ENCODE measurements at places on chromosomes 6 and 20.

DNA sequence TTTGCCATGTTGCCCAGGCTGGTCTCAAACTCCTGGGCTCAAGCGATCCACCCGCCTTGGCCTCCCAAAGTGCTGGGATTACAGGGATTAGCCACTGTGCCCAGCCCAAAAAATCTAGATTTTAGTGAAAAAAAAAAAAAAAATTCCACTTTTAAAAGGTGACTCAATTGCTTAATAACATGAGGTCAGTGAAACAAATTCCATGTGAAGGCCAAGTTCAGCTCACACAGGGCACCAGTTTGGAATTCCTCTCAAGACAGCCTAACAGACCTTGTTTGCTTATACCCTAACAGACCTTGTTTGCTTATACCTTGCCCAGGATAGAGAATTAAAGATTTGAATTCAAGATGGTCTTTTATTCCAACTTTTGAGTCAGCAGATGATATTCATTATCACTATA, 5.1 kb downstream of the RRBP1 start:
- DNase-seq, result no peak
- 0 out of 2 replicates have a peak, but pooled peaks cover 5% of the 10 kb centered on the region for H3K36me3 ChIP-seq
- no peaks in the 10 kb centered on the region for H3K27me3 ChIP-seq
- H3K4me1 ChIP-seq, result peaks cover 15% of the 10 kb centered on the region

GRCh38 chr6:92617721-92618120, 801.6 kb downstream of the EPHA7 start:
- no peaks in the 10 kb centered on the region for H3K36me3 ChIP-seq
- H3K4me1 ChIP-seq, result no peaks in the 10 kb centered on the region
- no peak for DNase-seq
- no peaks in the 10 kb centered on the region for H3K27me3 ChIP-seq
- H3K4me3 ChIP-seq, result no peak overlapping the region

DNA sequence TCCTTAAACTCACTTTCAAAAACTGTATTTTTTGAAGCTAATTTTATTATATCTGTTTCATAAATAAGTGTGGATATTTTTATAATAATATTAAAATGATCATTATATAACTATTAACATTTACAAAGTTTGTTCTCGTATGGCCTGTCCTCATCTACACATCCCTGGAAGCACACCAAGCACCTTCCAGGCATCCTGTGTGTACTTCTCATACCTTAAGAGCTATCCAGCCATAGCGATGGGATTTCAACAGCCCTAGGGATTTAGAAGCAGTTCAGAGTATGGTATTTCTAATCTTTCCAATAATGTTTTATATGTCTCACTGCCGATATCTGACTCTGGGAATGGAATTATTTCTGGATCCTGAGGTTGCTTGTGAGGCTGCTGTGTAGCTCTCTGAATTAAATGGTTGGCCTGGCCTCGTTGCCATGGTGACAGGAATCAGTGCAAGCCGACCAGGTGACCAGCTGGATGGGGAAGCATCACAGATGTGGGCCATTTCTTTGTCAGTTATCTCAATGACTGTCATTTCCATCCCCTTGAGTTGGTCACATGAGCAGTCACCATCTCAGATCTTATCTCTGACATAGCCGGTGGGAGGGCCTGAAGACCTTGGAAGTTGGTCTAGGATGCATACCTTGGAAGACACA, 265.2 kb upstream of the RIN2 start:
- H3K4me3 ChIP-seq, result no peak overlapping the region
- no peaks in the 10 kb centered on the region for H3K36me3 ChIP-seq
- DNase-seq, result peak; percentile 17
- H3K27me3 ChIP-seq, result no peaks in the 10 kb centered on the region

DNA sequence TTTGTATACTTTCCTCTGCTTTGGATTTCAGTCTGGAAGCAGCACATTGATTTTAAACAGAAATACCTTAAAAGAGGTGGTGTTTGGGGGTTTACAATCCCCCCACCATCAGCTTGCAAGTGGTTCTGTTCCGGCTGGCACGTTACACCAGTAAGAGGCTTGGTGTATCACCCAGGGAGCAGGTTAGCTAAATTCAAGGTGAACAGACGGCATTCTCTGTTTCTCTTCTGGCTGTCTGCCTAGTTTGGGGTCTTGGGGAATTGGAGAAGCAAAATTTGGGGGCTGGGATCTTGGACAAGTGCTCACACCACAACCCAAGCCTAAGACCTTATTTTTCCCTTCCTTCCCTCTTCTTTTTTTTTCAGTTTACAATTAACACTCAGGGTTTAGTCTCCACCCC, 7.5 kb upstream of the APCDD1L start:
- H3K4me1 ChIP-seq, result peaks cover 17% of the 10 kb centered on the region
- no peaks in the 10 kb centered on the region for H3K27me3 ChIP-seq
- no peaks in the 10 kb centered on the region for H3K36me3 ChIP-seq
- DNase-seq, result no peak

DNA sequence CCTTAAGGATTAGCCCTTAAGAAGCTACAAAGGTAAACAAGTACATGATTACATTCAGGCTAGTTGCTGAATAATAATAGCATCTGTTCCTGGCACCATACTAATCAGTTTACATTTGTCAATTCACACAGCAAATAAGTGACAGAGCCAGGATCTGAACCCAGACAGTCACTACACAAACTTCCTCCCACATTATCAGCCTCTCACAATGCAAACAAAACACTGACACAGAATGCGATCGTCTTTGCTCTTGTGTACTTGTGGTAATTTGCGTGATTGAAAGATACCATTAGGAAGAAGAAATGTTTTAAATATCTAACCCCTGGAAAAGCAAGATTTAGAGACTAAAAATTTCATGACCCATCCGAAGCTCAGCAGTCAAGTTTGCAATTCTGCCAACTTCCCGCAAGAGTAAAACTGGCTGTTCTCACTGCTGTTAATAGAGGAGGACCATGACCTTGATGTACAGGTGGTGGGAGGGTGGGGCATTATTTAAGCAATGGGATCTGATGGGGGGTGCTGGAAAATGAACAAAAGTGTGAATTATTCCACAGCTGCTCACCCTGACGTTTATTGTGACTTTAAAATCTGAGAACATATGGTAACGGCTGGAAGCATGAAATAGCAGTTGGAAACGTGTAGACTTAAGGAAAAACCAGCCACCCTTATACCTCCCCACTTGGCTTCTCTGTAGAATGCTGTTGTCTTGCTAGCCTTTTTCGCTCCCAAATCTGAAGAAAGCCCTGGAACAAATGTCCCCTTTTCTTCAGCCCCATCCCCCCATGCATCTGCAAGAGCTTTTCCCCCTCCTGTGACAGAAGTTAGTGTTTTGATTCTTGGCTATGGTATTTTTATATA, 95.3 kb upstream of the ARMC2 start:
- H3K36me3 ChIP-seq, result no peaks in the 10 kb centered on the region
- no peak overlapping the region for H3K27ac ChIP-seq
- H3K4me3 ChIP-seq, result no peak overlapping the region
- H3K27me3 ChIP-seq, result no peaks in the 10 kb centered on the region
- no peak for DNase-seq

DNA sequence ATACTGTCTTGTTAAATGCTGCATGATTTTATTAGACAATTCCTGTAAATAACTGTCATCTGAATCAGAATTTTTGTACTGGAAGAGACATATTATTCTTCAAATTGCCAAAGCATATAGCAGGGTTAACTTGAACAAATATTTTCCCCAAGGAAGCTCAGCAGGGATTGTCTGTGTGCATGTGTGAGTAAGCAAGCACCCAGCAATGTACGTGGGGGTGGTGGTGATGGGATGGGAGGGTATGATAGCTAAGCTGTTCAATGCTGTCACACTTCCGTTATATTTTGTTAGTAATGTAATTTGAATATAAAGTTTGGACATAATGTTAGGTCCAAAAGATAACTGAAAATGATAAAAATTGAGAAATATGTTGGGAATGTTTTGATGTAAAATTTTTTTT, 118.1 kb downstream of the MYB start:
- no peak overlapping the region for H3K27ac ChIP-seq
- no peaks in the 10 kb centered on the region for H3K27me3 ChIP-seq
- no peak for DNase-seq

- no peaks in the 10 kb centered on the region for H3K36me3 ChIP-seq
- H3K27ac ChIP-seq, result no peak overlapping the region
- no peaks in the 10 kb centered on the region for H3K27me3 ChIP-seq
- no peak for DNase-seq
- no peak overlapping the region for H3K4me3 ChIP-seq
These were observed 602 bp upstream of the HLA-DPB1 start for GRCh38 chr6:33075208-33075567.

DNA sequence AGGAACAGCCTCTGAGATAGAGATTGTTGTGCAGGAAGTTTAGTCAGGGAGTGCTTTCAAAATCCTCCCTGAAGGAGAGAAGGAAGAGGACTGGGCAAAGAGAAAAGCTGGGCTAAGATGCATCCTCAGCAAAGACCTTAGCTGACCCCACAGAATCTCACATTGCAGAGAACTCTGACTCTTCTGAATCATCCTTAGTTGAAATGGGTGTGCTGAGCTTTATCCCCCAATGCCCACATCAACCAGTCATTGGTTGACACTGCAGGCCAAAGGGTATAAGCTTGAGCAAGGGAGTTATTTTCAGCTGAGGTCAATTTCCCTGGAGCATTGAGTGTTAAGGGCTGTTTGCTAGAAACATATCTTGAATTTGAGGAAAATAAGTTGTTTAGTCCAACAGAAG, 732.2 kb downstream of the CBLN4 start:
- no peaks in the 10 kb centered on the region for H3K27me3 ChIP-seq
- no peaks in the 10 kb centered on the region for H3K4me1 ChIP-seq

DNA sequence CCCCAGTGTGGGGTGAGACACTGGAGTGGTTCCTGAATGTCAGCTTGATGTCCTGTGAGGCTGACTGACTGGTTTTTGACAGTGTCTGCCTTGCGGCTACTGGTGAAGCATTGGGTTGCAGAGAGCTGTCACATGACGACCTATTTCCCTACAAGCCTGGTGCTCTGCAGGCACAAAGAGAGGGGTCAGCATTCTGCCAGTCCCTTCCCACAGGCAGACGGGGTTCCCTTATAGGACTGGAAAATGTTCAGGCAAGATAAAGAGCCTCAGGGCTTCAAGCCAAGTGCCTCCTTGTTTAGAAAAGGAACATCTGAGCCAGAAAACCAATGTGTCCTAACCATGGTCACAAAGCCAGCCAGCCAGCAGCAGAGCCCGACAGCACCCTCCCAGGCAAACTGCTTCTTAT, 11.0 kb downstream of the LY86 start:
- H3K27me3 ChIP-seq, result no peaks in the 10 kb centered on the region
- H3K36me3 ChIP-seq, result no peaks in the 10 kb centered on the region
- no peaks in the 10 kb centered on the region for H3K4me1 ChIP-seq
- H3K27ac ChIP-seq, result no peak overlapping the region
- H3K4me3 ChIP-seq, result no peak overlapping the region

GRCh38 chr6:157121897-157122296, 201.4 kb downstream of the TMEM242 start:
- no peak for DNase-seq
- no peaks in the 10 kb centered on the region for H3K36me3 ChIP-seq
- H3K27ac ChIP-seq, result no peak overlapping the region
- no peaks in the 10 kb centered on the region for H3K4me1 ChIP-seq
- H3K4me3 ChIP-seq, result no peak overlapping the region

GRCh38 chr20:2693286-2694007, 867 bp downstream of the EBF4 start:
- peaks cover 14% of the 10 kb centered on the region for H3K4me1 ChIP-seq
- H3K4me3 ChIP-seq, result peak overlapping the region; percentile 46
- H3K36me3 ChIP-seq, result no peaks in the 10 kb centered on the region
- no peak overlapping the region for H3K27ac ChIP-seq

- peaks cover 49% of the 10 kb centered on the region for H3K4me1 ChIP-seq
- H3K27me3 ChIP-seq, result no peaks in the 10 kb centered on the region
- H3K27ac ChIP-seq, result no peak overlapping the region
- H3K36me3 ChIP-seq, result no peaks in the 10 kb centered on the region
These were observed 240.9 kb downstream of the LRFN2 start for GRCh38 chr6:40346246-40346645.

GRCh38 chr20:63529180-63529860, 7.9 kb downstream of the PTK6 start:
- no peaks in the 10 kb centered on the region for H3K27me3 ChIP-seq
- H3K36me3 ChIP-seq, result no peaks in the 10 kb centered on the region
- no peak overlapping the region for H3K4me3 ChIP-seq
- no peak for DNase-seq
- no peaks in the 10 kb centered on the region for H3K4me1 ChIP-seq

DNA sequence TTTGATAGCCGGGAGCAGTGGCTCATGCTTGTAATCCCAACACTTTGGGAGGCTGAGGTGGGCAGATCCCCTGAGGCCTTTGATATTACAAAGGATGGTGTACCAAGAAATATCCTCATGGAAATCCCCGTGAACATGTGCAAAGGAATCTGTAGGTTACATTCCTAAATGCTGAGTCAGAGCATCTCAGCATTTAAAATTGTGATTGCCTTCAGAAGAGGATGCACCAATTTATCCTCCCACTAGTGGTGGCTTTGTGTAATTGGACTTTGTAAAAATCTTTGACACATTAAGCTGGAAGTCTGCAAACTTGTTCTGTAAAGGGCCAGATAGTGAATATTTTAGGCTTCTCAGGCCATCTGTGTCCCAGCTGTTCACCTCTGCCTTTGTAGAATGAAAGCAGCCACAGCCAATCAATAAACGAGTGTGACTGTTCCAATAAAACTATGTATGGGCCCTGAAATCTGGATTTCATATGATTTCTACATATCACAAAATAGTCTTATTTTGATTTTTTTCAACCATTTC, 11.8 kb downstream of the TMEM14B start:
- H3K4me3 ChIP-seq, result no peak overlapping the region
- H3K27ac ChIP-seq, result peak overlapping the region; percentile 68
- no peaks in the 10 kb centered on the region for H3K4me1 ChIP-seq
- peak; percentile 84 for DNase-seq

- no peak for DNase-seq
- H3K27ac ChIP-seq, result no peak overlapping the region
- H3K4me1 ChIP-seq, result no peaks in the 10 kb centered on the region
- H3K27me3 ChIP-seq, result no peaks in the 10 kb centered on the region
These were observed 12.9 kb upstream of the C20orf144 start for GRCh38 chr20:33649201-33649681.

GRCh38 chr6:32164295-32164694, at the start of gene EGFL8:
Gene EGFL8, plus strand, starts transcription at chr6:32164595. Its CDS starts 1,571 bp downstream, at chr6:32166166.
- no peak for DNase-seq
- peaks cover 12% of the 10 kb centered on the region for H3K4me1 ChIP-seq
- H3K27ac ChIP-seq, result no peak within 1 kb of the TSS
- no peaks in the 10 kb centered on the region for H3K36me3 ChIP-seq
- no peak within 1 kb of the TSS for H3K4me3 ChIP-seq

DNA sequence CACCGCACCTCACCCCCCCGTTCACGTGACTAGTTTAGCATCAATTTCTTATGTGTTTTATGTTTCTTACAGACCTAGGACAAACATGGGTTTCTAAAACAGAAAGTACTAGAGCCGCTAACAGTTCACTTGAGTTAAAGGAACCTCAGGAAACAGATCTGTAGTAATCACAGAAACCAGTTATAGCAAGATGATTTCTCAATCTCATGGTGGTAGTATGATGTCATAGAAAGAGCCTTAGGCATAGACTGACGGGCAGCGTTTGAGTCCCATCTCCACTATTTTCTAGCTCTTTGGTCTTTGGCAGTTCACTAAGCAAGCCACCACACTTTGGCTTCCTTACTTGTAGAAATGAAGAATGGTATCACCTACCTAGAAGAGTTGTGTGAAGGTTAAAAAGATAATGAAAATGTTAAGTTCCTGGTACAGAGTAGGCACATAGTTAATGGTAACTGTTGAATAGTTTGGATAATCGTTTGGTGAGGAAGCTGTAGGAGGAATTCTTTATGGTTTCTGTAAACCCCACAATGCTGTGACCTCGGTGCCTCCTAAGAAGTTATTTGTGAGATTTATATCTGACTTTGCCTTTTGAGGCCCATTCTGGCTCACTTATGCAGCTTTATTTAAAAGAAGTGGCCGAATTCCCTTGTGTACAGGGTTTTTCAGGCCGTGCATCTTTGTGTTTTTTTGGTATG, 21.3 kb downstream of the CTNNBL1 start:
- no peaks in the 10 kb centered on the region for H3K27me3 ChIP-seq
- no peak overlapping the region for H3K27ac ChIP-seq
- H3K4me3 ChIP-seq, result no peak overlapping the region
- peaks cover 3% of the 10 kb centered on the region for H3K4me1 ChIP-seq
- DNase-seq, result no peak
- 0 out of 2 replicates have a peak, but pooled peaks cover 5% of the 10 kb centered on the region for H3K36me3 ChIP-seq
